ENCODE measurements at places on chromosomes 12 and 14. TPM values are rescaled to one million over a fixed set of nuclear protein-coding genes. Genes with fewer than 3 reads are reported as not detected.

Gene GPRC5D
- total RNA-seq = 0.47 TPM

Gene KRT3
- not detected for total RNA-seq

Gene KCNC2
- not detected for total RNA-seq

Gene MGP
- 500 TPM for total RNA-seq

Gene SIX6
- total RNA-seq = not detected

Gene SLC39A5
- 0.57 TPM for total RNA-seq

Gene SSPN
- total RNA-seq = 38.5 TPM

Gene KCNJ8
- 10.5 TPM for total RNA-seq

Gene SOAT2
- 0.18 TPM for total RNA-seq

Gene KRT74
- 0.26 TPM for total RNA-seq

Gene DACT1
- 13.5 TPM for total RNA-seq

Gene ST8SIA1
- 9.4 TPM for total RNA-seq

Gene MYF5
- not detected for total RNA-seq

Gene CSRP2
- total RNA-seq = 41.7 TPM

Gene TSPAN19
- not detected for total RNA-seq

Gene EAPP
- total RNA-seq = 42.7 TPM

Gene UBC
- total RNA-seq = 1,015 TPM

Gene REM2
- total RNA-seq = 0.18 TPM

Gene NOS1
- 0.10 TPM for total RNA-seq

Gene CNTN1
- 11.7 TPM for total RNA-seq

Gene ADAM21
- not detected for total RNA-seq

Gene KCNH3
- 1.1 TPM for total RNA-seq

Gene POP5
- total RNA-seq = 54.6 TPM

Gene NKX2-1
- not detected for total RNA-seq

Gene TAPBPL
- 52.3 TPM for total RNA-seq

Gene IRF9
- 101 TPM for total RNA-seq

Gene CLEC7A
- total RNA-seq = 9.0 TPM

Gene FAM181A
- total RNA-seq = not detected

Gene CLEC4D
- not detected for total RNA-seq

Gene LMNTD1
- total RNA-seq = not detected
